HepG2 (cell line): ENCODE measurements at places on chromosomes 2 and 18. TPM values are rescaled to one million over a fixed set of nuclear protein-coding genes. Genes with fewer than 3 reads are reported as not detected.

DNA sequence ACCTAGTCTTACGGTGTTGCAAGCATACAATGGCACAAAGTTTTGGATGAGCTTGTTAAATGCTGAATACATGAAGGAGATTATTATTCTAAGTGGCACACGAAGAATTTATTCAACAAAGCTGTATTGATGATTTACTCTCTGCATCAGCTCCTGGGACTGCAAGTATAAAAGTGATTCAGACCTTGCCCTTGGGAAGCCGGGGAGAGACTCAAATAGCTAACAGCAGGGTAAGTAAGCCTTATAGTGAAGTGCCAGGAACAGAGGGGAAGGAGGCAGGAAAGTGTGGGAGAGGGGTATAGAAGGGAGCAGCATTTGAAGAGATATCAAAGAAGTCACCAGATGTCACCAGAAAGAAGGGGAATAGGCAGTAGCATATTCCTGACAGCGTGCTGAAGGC, 115.4 kb downstream of the MCFD2 start:
- no peaks in the 10 kb centered on the region for H3K27me3 ChIP-seq
- no peaks in the 10 kb centered on the region for H3K36me3 ChIP-seq
- DNase-seq = no peak
- no peak overlapping the region for H3K27ac ChIP-seq
- H3K4me1 ChIP-seq = no peaks in the 10 kb centered on the region

DNA sequence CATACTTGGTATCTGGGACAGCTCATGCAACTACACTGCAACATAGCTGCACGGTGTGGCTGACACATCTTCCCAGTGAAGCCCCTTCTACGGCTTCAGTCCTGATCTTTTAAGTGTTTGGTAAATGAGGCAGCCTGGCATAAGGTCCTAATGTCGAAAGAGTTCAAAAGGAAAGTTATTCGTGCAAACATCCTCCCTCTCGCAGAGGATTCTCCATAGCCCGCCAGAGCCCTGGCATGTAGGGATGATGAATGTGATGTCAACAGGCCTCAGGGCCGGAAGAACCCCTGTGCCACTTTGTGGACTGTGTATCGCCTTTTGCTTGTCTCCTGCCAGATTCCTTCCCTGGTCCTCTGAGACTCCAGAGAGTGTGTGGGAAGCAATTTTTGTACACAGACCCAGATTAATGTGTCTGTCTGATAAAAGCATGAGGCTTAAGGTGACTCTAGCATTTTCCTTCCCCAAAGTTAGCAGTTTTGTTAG, 88.5 kb downstream of the SOCS6 start:
- peaks cover 95% of the 10 kb centered on the region for H3K4me1 ChIP-seq
- DNase-seq = peak; percentile 93
- H3K27me3 ChIP-seq = no peaks in the 10 kb centered on the region
- H3K36me3 ChIP-seq = no peaks in the 10 kb centered on the region

The CNOT11 gene
- total RNA-seq = 100 and 114 TPM in 2 replicates

DNA sequence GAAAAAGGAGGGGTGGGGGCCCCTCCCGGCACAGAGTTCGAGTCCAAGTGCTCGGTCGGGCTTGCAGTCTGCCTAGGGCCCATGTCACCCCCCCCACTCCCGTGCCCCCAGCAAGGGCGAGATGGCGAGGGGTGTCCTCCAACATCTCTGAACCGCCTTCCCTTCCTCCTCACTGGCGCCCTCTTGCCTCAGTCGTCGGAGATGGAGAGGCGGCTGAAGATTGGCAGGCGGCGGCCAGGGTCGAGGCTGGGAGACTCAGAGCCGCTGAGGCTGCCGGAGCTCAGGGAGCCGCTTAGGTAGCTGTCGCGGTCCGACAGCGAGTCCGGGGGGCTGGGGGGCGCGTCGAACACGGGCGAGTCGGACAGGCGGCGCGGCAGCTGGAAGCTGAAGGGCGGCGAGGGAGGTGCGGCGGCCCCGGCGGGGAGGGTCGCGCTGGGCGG, 2.3 kb downstream of the ZFP36L2 start:
- H3K4me1 ChIP-seq = peaks cover 50% of the 10 kb centered on the region
- H3K4me3 ChIP-seq = peak overlapping the region; percentile 97
- DNase-seq = peak; percentile 71
- H3K27me3 ChIP-seq = no peaks in the 10 kb centered on the region; the same call in 2 of the 3 replicates

The BAZ2B gene
- total RNA-seq = 15.1 and 18.2 TPM in 2 replicates

GRCh38 chr2:54738281-54738680, 14.8 kb downstream of the EML6 start:
- peaks cover 47% of the 10 kb centered on the region for H3K4me1 ChIP-seq
- no peak overlapping the region for H3K27ac ChIP-seq
- DNase-seq = no peak
- H3K36me3 ChIP-seq = no peaks in the 10 kb centered on the region
- no peaks in the 10 kb centered on the region for H3K27me3 ChIP-seq

GRCh38 chr2:23649303-23649702, 264.3 kb downstream of the KLHL29 start:
- no peaks in the 10 kb centered on the region for H3K36me3 ChIP-seq
- H3K27ac ChIP-seq = no peak overlapping the region
- H3K4me1 ChIP-seq = no peaks in the 10 kb centered on the region
- no peak for DNase-seq
- H3K27me3 ChIP-seq = peaks cover 9% of the 10 kb centered on the region

The IL37 gene
- not detected in 2 replicates for total RNA-seq

- H3K27ac ChIP-seq = peak overlapping the region; percentile 82
- H3K36me3 ChIP-seq = peaks cover 4% of the 10 kb centered on the region; the same call in 1 of the 3 replicates
- H3K4me3 ChIP-seq = peak overlapping the region; percentile 97; the same call in 1 of the 2 replicates
- no peaks in the 10 kb centered on the region for H3K27me3 ChIP-seq
Observed at GRCh38 chr2:84972932-84973331, 2.0 kb downstream of the KCMF1 start.

GRCh38 chr2:32925283-32925815, 21.4 kb upstream of the LTBP1 start:
- H3K27ac ChIP-seq = no peak overlapping the region
- no peaks in the 10 kb centered on the region for H3K36me3 ChIP-seq
- H3K27me3 ChIP-seq = peaks cover 15% of the 10 kb centered on the region; the same call in 2 of the 3 replicates
- no peak overlapping the region for H3K4me3 ChIP-seq
- no peaks in the 10 kb centered on the region for H3K4me1 ChIP-seq

DNA sequence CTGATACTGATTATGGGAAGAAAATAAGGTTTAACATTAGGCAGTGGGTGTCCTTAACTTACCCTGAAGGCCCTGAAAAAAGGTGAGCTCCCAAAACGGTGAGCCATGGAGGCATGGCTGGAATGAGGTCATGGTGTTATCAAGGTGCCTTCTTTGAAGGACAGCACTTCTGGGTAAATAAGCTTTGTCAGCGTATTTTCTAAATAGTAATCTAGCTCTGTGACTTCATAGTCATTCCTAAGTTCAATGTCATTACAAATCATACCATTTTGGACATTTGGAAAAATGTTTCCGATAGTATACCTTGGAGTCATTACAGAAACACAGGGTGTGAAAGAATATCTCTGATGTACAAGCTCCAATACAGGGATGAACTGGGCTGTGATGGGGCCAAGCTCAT, 35.2 kb upstream of the CNGA3 start:
- peaks cover 41% of the 10 kb centered on the region for H3K27me3 ChIP-seq
- no peak overlapping the region for H3K27ac ChIP-seq
- DNase-seq = no peak
- H3K36me3 ChIP-seq = no peaks in the 10 kb centered on the region
- no peaks in the 10 kb centered on the region for H3K4me1 ChIP-seq

DNA sequence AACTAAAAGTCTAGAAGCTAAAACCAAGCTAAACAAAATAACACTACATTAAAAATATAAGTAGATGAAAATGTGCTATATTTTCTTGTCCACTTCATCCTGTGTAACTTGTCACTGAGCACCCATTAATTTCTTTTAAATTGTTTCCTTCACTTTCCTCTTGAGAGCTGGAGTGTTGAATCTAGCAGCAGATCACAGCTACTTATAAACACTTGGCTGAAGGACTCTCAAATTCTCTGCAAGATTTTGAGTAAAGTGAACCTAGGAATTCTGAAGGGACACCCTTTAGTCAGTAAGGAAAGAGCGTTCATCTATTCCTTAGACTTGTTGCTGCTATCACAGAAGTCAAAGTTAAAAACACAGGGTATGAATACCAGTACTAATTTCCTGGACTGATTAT, 1163.9 kb downstream of the DPP10 start:
- no peaks in the 10 kb centered on the region for H3K27me3 ChIP-seq
- DNase-seq = no peak
- H3K27ac ChIP-seq = no peak overlapping the region
- no peak overlapping the region for H3K4me3 ChIP-seq
- no peaks in the 10 kb centered on the region for H3K4me1 ChIP-seq

The ALPP gene
- total RNA-seq = not detected in 2 replicates

GRCh38 chr2:169119851-169120250, 50.5 kb downstream of the DHRS9 start:
- no peak for DNase-seq
- no peaks in the 10 kb centered on the region for H3K36me3 ChIP-seq
- H3K27me3 ChIP-seq = no peaks in the 10 kb centered on the region
- H3K4me3 ChIP-seq = no peak overlapping the region
- no peak overlapping the region for H3K27ac ChIP-seq

- H3K27ac ChIP-seq = no peak overlapping the region
Observed at GRCh38 chr2:206740800-206741199, 22.6 kb upstream of the DYTN start.

- H3K27me3 ChIP-seq = 0 out of 3 replicates have a peak, but pooled peaks cover 1% of the 10 kb centered on the region
- H3K4me1 ChIP-seq = no peaks in the 10 kb centered on the region
- H3K4me3 ChIP-seq = no peak overlapping the region
- no peaks in the 10 kb centered on the region for H3K36me3 ChIP-seq
Observed at GRCh38 chr18:11762429-11762828, 73.4 kb downstream of the GNAL start.

- H3K4me3 ChIP-seq = no peak overlapping the region
- peaks cover 94% of the 10 kb centered on the region for H3K4me1 ChIP-seq
- no peaks in the 10 kb centered on the region for H3K27me3 ChIP-seq
- H3K36me3 ChIP-seq = no peaks in the 10 kb centered on the region
- DNase-seq = peak; percentile 71
Observed at GRCh38 chr2:102111823-102112222, 30.7 kb upstream of the IL1R1 start.

GRCh38 chr18:29250843-29251242, 1073.9 kb upstream of the CDH2 start:
- H3K4me3 ChIP-seq = no peak overlapping the region
- H3K27me3 ChIP-seq = no peaks in the 10 kb centered on the region
- H3K27ac ChIP-seq = no peak overlapping the region
- DNase-seq = no peak

DNA sequence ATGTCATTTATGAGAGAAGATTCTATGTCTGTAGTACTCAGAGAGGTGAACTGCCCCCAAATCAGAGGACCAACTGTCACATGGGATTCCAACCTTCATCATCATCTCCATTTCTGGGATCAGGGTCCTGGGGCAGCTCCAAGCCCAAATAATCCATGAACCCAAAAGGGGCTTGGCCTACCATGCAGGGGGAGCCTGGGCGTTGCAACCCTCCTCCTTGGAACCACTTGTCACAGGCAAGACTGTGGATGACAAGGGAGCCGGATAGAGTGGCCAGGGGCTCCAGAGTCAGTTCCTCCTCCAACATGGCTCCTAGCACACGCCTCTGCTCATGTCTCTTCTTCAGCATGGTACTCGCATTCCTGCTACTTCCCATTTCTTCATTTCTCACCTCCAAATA, 7.9 kb downstream of the CTLA4 start:
- H3K27me3 ChIP-seq = no peaks in the 10 kb centered on the region
- H3K27ac ChIP-seq = no peak overlapping the region
- H3K36me3 ChIP-seq = no peaks in the 10 kb centered on the region
- DNase-seq = no peak

DNA sequence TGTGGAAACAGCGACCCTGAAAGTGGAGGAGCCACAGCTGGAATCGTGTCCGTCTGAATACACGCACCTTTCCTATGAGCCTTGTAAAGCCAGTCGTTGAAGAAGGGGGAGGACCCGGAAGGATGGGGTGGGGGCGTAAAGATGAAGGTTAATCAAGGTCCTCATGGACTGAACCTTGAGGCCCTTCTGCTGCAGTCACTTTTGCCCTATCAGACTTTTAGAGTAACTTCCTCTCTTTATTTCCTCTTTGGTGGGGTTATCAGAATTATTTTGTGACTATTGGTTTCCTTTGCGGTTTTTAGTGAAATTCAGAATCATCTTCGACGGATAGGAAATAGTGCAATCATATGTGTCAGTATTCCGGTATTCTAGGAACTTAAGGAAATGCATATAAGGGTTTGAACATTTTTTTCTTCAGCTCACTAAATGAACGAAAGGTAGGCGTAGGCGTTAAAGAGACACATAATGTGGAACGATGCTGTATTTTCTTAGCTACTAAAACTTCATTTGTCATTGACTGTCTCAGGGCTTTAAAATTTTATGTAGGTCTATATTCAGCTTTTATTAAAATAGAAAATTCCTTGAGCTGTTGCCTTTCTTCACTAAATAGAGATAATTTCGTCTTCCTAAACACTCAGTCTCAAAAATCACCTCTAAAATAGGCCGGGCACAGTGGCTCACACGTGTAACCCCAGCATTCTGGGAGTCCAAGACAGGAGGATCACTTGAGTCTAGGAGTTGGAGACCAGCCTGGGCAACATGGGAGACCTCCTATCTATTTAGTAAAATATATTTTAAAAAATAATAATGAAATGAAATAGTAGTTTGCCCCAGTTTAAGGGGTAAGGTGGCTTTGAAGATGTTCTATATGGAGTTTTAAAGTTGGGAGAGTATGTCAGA, 1.4 kb upstream of the YES1 start:
- H3K27ac ChIP-seq = peak overlapping the region; percentile 89
- no peak for DNase-seq
- peak overlapping the region; percentile 99 for H3K4me3 ChIP-seq
- H3K36me3 ChIP-seq = no peaks in the 10 kb centered on the region
- no peaks in the 10 kb centered on the region; the same call in 2 of the 3 replicates for H3K27me3 ChIP-seq

DNA sequence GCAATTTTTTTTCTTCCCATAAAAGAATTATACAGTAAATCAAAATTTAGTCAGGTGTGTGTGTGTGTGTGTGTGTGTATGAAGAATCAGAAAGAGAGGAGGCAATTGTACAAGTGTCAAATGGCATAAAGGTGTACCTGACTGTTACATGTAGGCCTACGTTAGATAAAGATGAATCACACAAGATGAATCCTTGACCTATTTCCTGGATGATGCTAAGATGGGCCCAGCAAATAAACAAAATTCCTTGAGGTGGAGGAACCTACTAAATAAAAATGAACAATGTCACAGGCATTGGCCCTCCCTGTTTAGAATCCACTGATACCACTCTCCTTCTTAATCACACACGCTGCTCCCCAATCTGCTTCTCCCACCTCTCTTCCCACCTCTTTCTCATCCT, 79.7 kb upstream of the LRATD1 start:
- H3K36me3 ChIP-seq = no peaks in the 10 kb centered on the region
- H3K4me1 ChIP-seq = no peaks in the 10 kb centered on the region
- H3K27ac ChIP-seq = no peak overlapping the region
- no peaks in the 10 kb centered on the region for H3K27me3 ChIP-seq

The TCF23 gene
- total RNA-seq = 0.02 and 0.04 TPM in 2 replicates

DNA sequence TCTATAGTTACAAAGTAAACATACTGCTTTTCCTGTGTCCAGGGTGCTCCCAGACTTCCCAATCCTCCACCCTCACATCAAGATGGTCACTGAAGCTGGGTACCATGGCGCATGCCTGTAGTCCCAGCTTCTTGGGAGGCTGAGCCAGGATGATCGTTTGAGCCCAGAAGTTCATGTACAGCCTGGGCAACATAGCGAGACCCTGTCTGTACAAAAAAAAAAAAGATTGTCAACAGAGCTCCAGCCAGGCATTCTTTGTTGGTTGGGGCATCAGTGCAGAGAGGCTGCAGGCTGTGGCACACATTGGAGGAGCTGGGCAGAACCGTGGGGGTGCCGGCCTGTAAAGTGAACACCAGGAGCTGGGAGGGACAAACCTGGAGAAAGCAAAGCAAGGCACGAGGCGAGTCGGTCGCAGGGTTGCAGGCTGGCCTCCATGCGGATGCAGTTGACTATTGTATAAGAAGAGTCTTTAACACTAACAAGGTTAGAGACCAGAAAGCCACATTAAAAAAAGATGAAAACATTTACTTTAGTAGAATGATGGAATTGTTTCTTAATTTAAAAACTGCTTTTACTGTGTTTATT, 51.8 kb downstream of the ACOXL start:
- H3K27ac ChIP-seq = no peak overlapping the region
- no peaks in the 10 kb centered on the region; the same call in 1 of the 2 replicates for H3K27me3 ChIP-seq
- DNase-seq = no peak
- no peaks in the 10 kb centered on the region for H3K36me3 ChIP-seq

The PRADC1 gene
- 30.0 and 37.2 TPM in 2 replicates for total RNA-seq
